Activated T-helper 1 cell treated with Interleukin-2 at 50 U/mL for 16 hours (primary cell): ENCODE measurements at places on chromosomes 2 and 18.

DNA sequence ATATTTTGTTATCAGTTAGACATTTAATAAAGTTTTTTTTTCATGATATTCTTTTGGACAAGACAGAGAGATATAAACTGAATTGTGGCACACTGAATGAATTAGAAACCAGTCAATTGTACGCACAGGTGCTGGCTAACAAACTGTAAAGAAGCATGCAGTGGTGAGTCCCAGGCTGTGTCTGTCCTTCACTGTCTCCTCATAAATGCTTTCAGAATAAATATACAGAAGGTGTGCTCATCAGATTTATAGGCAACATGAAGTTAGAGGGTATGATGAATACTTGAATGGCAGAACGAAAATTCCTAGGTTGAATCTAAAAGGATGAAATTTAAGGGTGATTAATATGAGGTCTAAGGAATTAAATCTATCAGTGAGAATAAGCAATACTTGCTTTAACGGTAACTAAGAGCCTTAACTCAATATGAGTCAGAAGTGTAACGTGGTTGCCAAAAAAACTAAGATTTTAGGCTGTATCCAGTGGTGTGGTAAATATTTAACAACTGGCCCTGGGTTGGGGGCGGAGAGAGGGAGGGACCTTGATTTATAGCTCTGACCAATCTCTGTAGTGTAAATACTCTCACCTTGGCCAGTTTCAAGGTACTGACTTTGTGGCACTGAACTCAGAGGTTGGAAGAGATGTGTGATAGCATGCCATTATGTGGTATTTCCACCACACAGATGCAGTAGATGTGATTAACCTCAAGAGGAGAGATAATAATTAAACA lies 41.9 kb upstream of the AAK1 start:
- no peak for DNase-seq

GRCh38 chr2:45857275-45857609 lies 205.8 kb downstream of the PRKCE start:
- DNase-seq, result no peak

DNA sequence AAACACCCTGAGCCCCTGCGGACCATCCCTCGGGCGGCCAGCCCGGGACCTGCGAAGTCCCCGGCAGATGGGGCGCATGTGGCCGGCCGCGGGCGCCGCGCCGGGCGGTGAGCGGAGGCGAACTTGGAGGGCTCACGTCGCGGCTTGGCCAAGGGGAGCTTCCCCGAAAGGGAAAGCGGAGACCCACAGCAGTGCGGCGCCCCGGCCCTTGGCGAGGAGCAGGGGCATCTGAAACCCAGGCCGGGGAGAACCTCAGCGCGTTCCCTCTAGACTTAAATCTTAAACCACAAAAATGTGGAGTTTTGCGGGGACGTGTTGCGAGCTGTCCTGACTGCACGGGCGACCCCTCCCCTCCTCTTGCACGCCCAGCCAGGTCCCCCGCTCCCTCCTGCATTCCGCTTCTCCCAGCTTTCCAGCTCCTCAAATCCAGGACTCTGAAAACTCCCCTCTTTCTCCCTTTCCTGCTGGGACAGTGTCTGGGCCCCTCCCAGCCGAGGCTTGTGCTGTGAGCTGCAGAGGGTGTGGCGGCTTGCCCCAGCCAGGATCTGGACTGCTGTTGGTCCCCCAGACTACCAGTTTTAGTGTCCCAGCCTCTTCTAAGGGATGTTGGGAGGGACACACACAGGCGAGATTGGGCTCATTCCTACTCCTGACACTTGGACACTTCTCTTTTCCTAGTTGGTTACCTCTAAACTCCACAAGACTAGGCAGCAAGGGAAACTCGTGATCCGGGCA lies 1.3 kb downstream of the FMNL2 start:
- DNase-seq, result no peak

- no peak for DNase-seq
These were observed 9.2 kb downstream of the BOK start for GRCh38 chr2:241567776-241568175.

- DNase-seq, result no peak
These were observed 144.1 kb upstream of the NCK2 start for GRCh38 chr2:105600602-105600948.

DNA sequence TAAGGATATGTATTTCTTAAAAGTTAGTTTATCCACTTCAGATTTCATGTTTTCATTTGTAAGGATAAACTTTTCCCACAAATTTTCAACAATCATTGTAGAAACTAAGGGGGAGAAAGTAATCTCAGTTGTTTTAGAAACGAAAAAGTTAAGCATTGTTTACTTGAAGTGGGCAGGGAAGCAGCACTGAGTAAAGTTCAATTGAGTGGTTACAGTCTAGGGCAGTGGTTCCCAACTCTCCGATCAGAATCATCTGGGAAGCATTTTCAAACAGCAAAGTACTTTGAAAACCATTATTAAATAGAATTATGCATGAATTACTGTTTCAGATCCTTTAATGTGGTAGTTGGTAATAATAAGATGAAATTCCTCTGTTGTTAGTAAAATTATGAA lies 12.5 kb downstream of the MRPL35 start:
- DNase-seq, result no peak

- no peak for DNase-seq
These were observed 345.7 kb downstream of the CYP26B1 start for GRCh38 chr2:71801969-71802368.

GRCh38 chr2:211144078-211144477 lies 587.7 kb downstream of the CPS1 start:
- DNase-seq, result no peak

DNA sequence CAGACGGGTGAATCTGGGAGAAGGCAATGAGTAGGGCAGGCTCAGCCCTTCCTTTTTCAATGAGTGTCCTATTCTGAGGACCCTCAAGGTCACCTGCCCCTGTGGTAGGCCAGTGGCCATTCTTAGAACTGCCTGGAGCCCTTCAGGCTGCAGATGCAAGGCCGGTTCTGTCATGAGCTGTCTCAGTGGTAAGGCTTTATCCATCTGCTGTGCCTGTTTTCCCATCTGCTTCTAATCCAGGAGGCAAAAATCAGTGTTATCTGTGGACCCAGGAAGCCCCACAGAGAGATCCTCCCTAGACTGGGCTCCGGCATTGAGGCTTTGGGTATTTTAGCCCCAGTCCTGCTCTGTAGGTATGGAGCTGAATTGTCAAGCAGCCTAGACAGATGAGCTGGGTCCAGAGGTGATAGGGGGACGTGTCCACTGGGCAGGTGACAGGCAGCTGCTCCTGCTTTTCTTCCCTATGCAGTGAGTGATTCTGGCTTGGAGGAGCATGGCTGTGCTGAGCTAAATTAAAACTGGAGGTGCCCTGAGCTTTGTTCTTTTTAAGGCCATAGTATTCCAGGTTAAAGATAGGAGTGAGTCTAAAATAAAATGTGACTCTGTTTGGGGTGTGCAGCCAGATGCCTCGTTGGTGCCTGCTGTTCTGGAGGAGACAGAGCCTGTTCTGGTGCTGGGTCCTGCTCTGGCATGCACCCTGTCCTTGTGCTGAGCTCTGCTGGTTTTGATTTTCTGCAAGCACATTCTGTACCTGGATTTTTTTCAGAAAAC lies 92.5 kb downstream of the FHOD3 start:
- DNase-seq, result no peak

DNA sequence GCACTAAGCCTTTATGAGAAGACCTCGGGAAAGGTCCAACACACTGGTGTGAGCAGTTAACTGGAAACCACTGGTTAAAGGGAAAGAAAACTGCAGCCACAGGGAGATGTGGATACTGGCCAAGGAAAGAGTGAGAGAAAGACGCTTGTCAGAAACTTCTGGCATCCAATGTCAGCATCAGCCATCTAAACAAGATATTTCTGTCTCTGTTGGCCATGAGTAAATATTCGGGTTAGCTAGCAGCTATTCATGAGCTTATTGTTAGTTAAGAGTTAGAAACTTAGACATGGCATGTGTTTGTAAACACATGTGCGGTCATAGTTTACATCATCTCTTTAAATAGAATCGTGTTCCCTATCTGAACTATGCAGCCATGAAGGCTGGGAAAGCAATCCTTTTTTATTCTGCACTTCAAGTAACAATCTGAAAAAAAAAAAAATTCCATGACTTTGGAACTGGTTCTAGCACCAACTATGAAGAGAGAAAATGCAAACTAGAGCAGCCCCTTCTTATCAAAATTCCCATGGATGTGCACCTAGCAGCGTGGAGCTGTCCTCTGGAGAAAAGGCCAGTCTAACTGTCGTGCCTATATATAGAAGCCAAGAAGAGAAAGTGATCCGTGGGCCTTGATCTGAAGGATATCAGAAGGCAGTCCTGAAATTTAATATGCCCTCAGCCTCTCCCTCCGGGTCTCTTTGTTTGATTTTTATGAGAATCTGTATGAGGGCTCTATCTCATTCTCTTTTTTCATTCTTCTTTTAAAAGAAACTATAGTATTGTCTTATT lies 84.0 kb upstream of the RFX8 start:
- no peak for DNase-seq

GRCh38 chr2:240551811-240552210 lies 6.0 kb downstream of the ANKMY1 start:
- DNase-seq, result no peak

DNA sequence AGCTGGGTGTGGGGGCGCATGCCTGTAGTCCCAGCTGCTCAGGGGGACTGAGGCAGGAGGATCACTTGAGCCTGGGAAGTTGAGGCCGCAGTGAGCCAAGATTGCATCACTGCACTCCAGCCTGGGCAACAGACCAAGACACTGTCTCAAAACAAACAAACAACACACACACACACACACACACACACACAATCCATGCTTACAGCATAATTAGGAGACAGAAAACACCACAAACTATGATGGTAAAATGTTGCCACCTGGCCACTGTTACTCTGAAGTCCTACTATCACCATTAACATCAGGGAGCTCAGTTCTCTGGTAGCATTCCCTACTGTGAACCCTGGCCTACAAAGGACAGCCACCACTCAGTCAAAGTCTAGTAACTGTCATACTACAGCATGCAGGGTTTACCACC lies 18.3 kb downstream of the DNPEP start:
- no peak for DNase-seq

- DNase-seq, result no peak
These were observed 79.6 kb downstream of the TPO start for GRCh38 chr2:1492711-1493430.

DNA sequence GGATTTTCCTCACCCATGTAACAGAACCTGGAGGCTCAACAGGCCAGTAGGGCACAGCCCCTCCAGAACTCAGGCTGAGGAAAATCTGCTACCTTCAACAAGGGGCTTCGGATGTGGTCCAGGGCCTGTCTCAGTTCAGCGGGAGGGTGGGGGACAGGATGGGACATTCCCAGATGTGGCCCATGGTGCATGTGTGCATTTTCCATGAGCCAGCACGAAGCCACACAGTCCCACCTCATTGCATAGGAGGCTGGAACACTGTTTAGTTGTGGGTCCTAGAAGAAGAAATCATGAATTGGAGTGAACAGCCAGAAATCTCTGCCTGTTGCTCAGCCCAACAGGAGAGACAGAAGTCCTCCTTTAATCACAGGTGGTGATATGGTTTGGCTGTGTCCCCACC lies 469.6 kb upstream of the MYT1L start:
- no peak for DNase-seq

GRCh38 chr2:204796581-204796980 lies 251.3 kb downstream of the PARD3B start:
- DNase-seq, result no peak

- no peak for DNase-seq
These were observed 5.5 kb downstream of the MEX3C start for GRCh38 chr18:51192026-51192425.

DNA sequence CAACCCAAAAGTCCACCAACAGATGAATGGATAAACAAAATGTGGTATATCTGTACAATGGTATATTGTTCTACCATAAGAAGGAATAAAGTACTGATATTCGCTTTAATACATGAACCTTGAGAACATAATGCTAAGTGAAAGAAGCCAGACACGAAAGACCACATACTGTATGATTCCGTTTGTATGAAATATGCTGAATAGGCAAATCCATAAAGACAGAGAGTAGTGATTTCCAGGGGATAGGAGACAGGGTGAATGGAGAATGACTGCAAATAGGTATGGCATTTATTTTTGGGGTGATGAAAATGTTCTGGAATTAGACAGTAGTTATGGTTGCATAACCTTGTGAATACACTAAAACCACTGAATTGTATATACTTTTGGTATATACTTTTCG lies 28.6 kb upstream of the IHH start:
- DNase-seq, result no peak

DNA sequence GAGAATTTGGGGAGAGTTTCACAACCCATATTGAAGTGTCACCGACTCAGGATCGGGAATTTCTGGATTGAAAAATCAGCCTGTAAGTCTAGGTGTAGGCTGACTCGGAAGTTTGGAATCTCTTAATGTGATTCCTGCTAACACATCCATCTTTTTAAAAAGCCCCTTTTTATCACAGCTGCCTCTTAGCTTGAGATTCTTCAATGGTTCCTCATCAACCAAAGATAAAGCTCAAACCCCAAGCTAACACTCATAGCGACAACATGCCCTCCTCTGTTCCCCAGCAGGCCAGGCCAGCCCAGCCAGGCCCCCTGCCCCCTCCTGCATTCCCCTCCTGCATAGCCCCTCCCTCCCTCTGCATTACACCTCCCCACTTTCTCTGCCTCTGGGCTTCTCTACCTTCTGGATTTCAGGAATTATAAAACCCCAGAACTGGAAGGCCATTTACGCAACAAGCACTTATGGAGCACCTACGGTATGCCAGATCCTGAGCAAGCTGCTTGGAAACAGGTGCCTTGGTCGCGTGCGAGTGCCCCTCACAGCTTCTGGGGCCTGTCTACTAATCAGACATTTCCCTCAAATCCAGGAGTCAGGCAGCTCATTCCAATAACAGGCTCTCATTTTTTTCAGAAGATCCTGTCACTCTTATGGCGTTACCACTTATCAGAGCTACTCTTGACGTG lies 63.4 kb downstream of the EMX1 start:
- DNase-seq, result no peak

DNA sequence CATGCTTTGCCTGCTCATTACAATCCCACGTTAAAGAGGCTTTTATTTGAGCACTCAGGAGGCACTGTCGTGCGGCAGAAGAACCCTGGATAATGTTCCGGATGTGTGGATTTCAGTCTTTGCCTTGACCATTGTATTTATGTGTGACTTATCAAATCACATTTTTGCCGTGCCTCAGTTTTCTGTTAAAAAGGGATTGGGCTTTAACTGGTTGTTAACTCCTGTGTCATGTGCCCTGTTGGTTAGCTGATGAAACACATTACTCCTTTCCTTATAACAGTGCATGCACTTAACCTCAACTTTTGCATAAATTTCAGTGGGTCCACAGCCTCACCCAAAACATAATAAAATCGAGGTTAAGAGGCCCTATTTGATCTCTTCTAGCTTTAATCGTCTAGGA lies 52.7 kb downstream of the NAB1 start:
- DNase-seq, result no peak

- DNase-seq, result no peak
These were observed 21.9 kb upstream of the PAX3 start for GRCh38 chr2:222320436-222321395.

GRCh38 chr18:45169610-45170009 lies 445.7 kb upstream of the SLC14A2 start:
- DNase-seq, result no peak

- DNase-seq, result no peak
These were observed 212.1 kb upstream of the COPS8 start for GRCh38 chr2:236873636-236874035.

DNA sequence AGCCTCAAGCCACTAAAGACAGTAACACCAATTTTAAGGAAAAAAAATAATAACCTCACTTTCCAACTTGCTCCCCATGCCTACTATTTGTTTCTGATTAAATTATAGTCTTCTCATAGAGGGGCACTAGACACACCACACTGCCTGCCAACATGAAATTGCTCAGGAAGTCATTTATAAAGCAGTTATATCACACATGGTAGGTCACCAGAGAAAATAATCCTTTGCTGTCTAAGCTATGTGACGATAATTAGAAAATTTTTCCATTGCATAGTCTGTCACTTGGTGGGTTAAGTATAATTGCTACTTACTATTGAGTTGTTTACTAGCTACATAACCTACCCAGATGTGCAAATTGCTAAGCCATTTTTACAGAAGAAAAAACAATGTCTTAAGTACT lies 85.2 kb downstream of the INO80D start:
- DNase-seq, result no peak
